ENCODE measurements at places on chromosomes 1 and 21.
A peak's percentile ranks its signal among the peaks of the same experiment; 100 is the strongest.

DNA sequence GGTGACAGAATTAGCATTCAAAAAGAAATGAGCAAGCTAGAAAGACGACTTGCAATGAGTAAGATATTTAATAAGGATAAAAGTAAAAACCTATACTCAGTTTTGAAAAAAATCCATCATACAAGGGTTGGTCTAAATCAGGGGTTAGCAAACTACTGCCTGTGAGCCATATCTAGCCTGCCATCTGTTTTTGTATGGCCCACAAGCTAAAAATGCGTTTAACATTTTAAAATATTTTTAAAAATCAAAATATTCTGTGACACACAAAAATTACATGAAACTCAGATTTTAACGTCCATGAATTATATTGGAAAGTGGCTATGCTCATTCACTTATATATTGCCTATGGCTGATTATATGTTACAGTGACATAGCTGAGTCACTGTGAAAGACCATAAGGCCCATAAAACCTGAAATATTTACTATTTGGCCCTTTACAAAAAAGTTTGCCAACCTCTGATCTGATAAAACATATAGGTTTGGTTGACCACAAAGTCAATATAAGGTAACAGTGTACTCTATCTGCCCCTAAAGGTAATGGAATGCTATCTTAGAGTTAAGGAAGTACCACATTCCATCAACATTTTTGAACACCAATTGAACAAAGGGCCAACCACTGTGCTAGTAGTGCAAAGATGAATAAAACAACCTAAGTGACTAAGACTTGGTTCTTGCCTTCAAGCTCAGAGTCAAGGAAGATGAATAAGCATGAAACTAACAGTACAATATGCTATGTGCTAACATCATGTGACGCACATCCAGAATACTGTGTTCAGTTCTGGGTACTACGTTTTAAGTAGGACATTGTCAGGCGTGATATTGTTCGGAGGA is 3.2 kb downstream of the IFT25 start:
- no peak for DNase-seq

- DNase-seq, result no peak
Measured at GRCh38 chr1:82762829-82763532, 962.2 kb downstream of the ADGRL2 start.

- DNase-seq, result peak; percentile 27
Measured at GRCh38 chr1:107963601-107964335, 1.2 kb downstream of the VAV3 start.

GRCh38 chr1:189022015-189022414 is 1455.6 kb downstream of the BRINP3 start:
- no peak for DNase-seq

GRCh38 chr1:4004635-4005430 is 104.8 kb upstream of the C1orf174 start:
- no peak for DNase-seq

DNA sequence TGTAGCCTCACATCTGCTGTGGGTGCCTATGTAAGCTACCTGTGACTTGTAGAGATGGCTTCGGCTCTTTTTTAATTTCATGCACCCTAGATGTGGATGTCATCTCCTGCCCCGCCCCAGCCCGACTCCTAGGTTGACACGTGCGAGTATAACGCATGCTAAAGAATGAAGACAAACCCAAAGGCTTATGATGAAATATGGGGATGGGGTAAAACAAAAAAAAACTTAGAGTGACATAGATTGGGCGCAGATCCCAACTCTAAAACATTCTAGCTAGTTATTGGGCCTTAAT is 613 bp upstream of the ERO1B start:
- DNase-seq, result no peak

DNA sequence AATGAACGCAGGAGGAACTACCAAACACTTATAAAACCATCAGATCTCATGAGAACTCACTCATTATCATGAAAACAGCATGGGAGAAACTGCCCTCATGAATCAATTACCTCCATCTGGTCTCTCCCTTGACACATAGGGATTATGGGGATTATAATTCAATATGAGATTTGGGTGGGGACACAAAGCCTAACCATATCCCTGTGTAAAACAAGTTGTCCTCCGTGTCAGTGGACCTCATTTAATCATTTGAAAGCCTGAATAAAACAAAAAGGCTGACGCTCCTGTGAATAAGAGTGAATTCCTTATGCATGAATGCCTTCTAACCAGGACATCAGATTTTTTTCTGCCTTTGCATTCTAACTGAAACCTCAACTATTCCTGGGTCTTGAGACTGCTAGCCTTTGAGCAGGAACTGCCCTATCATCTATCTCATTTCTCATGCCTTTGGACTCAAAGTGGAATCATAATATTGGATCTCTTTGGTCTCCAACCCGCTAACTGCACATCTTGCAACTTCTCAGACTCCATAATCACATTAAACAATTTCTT is 648.8 kb downstream of the ADGRL2 start:
- peak; percentile 28 for DNase-seq

GRCh38 chr1:214568328-214568727 is 16.9 kb upstream of the PTPN14 start:
- DNase-seq, result peak; percentile 17

DNA sequence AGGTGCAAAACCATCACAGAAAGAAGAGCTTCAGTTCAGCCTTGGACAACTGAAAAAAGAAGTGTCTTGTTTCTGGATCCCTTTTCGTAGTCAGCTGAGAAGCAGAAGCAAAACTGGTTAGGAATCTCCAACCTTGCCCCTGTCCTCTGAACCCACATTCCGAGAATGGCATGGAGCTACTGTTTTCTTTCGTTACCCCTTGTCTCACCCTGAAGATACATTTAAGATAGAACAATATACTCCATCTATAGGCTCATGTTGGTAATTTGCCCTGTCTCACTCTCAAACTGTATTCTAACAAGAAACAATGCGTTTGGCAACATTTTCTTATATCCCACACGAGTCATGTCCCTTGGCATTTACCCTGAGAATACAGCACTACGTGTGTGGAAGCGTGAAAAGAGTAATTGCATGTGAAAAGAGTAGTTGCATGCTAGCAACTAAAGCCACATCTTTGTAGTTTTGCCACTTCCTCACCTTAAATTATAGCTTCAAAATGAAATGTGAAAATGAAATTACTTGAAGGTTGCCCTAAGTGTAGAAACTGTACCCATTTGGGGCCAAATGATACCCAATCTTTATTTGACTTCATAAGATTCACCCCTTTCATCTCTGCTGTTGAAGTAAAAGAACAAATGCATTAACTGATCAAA is 5.3 kb downstream of the SLAMF7 start:
- DNase-seq, result no peak

- no peak for DNase-seq
Measured at GRCh38 chr1:71339238-71339637, 258.4 kb upstream of the ZRANB2 start.

GRCh38 chr1:118989878-118990378 is 1.8 kb upstream of the TBX15 start:
- no peak for DNase-seq

- DNase-seq, result no peak
Measured at GRCh38 chr1:224450159-224450558, 15.6 kb upstream of the WDR26 start.

DNA sequence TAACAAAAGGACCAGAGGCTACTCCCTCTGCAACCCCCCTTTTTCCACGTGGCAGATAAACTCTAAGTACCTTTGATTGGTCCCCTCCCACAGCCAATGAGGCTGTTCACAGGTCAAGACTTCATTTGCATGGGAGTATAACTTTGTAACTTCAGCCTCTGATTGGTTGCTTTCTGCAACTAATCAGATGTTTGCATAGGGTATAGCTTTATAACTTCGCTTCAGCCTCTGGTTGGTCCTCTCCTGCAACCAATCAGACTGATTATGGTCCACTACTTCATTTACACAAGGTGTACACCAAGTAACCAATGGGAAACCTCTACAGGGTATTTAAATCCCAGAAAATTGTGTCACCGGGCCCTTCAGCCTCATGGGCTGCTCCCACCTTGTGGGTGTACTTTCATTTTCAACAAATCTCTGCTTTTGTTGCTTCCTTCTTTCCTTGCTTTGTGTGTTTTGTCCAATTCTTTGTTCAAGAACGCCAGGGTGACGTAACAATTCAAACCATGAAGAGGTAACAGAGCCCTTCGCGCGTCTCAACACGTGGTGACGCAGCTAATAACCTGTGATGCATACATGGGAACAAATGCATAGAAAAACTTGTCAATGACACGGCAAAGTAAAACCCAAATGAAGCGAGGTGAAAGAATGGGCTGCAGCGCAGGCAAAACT is 47.2 kb downstream of the VPS26C start:
- DNase-seq, result no peak

- DNase-seq, result no peak
Measured at GRCh38 chr1:170624146-170624545, 39.8 kb upstream of the PRRX1 start.

- DNase-seq, result peak; percentile 73
Measured at GRCh38 chr1:166839600-166840308, 479 bp downstream of the POGK start.

GRCh38 chr1:234276151-234276788 is 97.0 kb upstream of the COA6 start:
- no peak for DNase-seq

GRCh38 chr1:239354231-239354630 is 32.1 kb upstream of the CHRM3 start:
- DNase-seq, result no peak

- peak; percentile 90 for DNase-seq
Measured at GRCh38 chr1:224497714-224498573, 63.3 kb upstream of the WDR26 start.

DNA sequence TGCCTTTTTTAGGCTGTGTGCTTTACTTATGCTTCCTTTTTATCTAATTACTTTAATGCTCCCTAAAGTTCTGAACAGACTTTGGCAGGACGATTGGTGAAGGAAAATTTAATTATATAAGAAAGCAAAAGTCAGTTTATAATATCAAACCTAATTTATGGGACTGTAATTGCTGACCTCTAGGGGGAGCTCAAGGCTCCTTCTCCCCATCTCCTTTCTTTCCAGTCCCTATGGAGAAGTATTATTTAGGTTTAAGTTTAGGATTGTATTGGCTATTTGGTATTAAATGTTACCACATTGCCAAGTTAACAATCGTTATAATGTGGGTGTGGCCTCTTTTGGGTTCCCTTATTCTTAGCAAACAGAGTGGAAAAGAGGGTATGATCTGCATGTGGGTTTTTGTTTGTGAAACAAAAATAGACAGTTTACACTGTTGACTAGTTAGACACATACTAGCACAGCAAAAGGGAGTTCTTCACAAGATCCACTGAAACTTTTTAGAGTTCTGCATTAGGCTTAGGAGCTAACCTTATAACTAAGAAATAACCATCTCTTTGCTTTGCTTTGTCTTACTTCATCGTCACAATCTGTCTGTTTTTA is 48.2 kb upstream of the TNFSF4 start:
- DNase-seq, result peak; percentile 39

GRCh38 chr1:67162954-67163353 is 3.3 kb upstream of the IL23R start:
- DNase-seq, result no peak

GRCh38 chr1:70458131-70458530 is 47.1 kb downstream of the CTH start:
- DNase-seq, result no peak
